ENCODE measurements at places on chromosomes 16 and 17.

- DNase-seq: no peak
Observed at GRCh38 chr17:30196504-30196903, 39.0 kb downstream of the SLC6A4 start.

- DNase-seq: no peak
Observed at GRCh38 chr16:84730406-84731106, 30.8 kb downstream of the USP10 start.

DNA sequence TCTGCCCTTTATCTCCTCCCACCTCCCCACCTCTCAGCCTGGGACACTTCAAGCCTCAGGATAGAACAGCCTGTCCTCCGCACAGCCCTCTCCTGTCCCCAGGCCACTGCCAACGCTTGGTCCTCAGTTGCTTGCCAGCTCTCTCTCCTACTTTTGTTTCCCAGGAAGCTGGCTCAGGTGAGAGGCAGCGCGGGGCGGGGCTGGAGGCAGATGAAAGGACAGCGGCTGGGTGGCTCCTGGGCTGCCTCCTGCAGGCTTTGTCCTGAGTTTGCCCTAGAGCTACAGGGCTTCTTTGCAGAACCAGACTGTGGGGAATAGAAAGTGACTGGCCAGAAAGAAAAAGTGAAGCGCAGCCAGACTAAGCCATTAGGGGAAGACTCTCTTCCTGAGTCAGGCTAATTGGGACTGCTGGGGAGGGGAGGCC is 48.2 kb upstream of the CDC42EP4 start:
- no peak for DNase-seq

GRCh38 chr17:40646791-40647623 is 611 bp downstream of the SMARCE1 start:
- no peak for DNase-seq

- DNase-seq: no peak
Observed at GRCh38 chr17:17844079-17844478, 7.3 kb upstream of the SREBF1 start.

GRCh38 chr17:64300699-64300965 is 37.6 kb upstream of the TEX2 start:
- no peak for DNase-seq

GRCh38 chr16:25730396-25730795 is 38.6 kb downstream of the HS3ST4 start:
- DNase-seq: no peak

- no peak for DNase-seq
Observed at GRCh38 chr16:46747777-46748651, at the start of gene MYLK3. Gene MYLK3 (minus strand): TSS chr16:46748344. CDS start chr16:46748193, 151 bp downstream.

- DNase-seq: no peak
Observed at GRCh38 chr17:75565066-75565465, 22.5 kb upstream of the MYO15B start.

DNA sequence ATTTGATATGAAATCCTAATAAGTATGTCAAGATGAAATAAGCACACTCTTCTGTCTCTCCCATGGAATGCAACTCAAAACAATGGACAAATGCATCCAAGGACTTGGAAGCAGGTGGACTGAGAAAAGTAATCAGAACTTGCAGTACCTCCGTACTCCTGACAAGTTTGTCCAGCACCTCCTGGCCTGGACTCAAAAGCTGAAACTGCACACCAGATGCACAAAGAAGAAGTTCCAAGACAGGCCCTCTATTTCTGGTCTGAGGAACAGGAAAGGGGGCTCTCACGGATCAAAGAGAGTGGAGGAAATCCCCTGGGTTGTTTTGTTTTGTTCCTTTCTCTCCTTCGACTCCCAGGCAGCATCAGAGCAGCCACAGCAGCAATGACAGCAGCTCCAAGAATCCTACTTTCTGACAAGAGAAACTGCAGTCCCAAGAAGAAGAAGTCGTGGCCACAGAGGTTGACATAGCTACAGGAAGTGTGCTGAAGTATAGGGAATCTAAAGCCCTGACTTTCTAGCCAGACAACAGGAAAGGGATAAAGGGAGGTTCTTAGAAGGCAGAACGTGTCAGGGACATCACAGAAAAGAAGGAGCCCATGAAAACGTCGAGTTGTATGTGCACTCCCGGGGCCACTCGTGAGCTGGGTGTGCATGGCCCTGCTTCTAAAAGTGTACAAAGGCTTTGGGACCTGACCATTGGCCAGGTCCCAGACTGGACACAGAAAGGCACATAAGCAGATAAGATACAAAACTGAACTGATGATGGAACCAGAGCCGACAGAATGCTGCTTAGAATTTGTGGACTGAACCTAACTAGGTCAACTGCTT is 29.3 kb downstream of the AKAP10 start:
- no peak for DNase-seq

DNA sequence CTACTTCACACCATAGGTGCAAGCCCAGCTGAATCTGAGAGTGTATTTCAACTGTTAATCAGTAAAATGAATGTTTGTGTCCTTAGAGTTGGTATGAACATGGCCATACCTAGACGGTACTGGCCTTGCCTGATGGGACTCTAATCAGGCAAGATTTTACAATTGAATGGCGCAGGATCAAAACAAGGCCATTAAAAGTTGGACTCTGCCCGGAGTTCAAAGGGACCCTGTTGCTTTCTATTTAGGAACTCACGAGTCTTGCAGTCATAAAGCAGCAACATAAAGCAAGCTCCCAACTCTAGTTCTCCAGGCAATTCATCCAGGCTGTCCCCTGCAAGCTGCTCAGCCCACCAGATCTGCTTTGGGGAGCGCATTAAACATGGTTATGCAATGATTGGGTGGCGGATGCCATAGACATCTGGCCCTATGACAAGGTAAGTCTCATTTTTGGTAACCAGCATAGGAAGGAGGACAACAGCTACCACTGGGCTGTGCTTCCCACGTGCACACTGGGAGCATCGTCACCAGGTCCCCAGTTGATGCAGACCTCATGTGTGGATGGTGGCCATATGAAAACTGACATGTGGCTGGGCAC is 8.8 kb downstream of the TMEM186 start:
- no peak for DNase-seq

DNA sequence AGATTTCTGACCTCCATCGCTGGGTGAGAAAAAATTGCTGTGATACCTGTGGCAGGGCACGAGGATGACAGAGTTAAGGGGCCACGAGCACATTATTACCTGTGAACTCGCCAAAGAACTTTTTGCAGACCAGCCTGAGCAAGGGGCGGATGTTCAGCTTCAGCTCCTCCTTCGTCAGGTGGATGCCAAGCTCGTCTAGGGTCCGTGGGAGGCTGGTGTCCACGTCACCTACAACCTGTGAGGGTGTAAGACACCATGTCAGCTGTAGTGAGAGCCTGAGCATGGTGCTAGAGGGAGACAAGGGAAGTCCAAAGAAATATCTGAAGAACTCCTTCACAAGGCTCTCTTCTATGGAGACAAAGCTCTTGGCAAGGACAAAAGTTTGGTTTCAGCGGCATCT is 17.1 kb downstream of the HIGD1B start:
- DNase-seq: no peak

DNA sequence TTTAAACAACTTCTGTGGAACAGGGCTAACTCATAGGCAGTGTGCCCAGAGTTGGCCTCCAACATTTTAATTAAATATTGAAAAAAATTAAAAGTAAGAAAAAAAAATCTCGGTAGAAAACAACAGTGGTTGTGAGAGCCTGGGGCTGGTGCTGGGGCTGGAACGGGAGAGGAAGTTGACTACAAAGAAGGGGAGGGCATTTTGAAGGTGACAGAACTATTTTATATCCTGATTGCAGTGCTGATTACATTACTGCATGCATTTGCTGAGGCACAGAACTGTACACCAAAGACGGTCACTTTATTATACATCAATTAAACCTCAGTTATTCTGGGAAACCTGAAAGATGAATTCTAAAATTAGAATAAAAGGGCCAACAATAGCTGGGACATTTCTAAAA is 142.5 kb downstream of the PARN start:
- no peak for DNase-seq

GRCh38 chr17:37478187-37478586 is 11.5 kb upstream of the DUSP14 start:
- DNase-seq: no peak

- no peak for DNase-seq
Observed at GRCh38 chr16:79066561-79066960, 534.0 kb downstream of the MAF start.

DNA sequence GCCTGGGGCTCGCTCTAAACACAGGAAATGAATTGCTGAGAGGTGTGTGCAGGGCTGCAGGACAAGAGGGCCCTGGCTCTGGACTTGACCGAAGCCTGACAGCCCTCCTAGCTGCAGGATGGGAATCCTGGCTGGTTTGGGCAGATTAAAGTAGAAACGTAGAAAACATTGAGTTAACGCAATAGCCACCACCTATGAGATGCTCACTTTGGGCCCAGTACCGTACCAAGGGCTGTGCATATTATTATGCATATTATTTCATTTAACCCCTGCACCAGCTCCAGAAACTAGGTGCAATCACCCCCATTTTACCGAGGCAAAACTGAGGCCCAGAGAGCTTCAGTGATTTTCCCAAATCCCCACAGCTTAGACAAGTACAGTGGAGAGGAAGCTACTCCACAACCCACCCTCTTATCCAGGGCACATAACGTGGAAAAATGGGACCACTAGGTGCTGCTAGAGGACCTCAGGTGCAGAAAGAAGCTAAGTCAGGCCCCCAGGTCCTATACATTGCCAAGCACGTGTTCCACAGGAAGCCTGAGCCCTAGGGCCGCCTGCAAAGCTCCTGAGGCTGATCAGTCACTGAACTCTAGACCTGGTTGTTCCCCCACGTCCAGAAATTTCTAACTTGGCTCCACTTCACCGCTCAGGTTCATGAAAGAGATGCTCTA is 79.2 kb downstream of the MYH11 start:
- no peak for DNase-seq

DNA sequence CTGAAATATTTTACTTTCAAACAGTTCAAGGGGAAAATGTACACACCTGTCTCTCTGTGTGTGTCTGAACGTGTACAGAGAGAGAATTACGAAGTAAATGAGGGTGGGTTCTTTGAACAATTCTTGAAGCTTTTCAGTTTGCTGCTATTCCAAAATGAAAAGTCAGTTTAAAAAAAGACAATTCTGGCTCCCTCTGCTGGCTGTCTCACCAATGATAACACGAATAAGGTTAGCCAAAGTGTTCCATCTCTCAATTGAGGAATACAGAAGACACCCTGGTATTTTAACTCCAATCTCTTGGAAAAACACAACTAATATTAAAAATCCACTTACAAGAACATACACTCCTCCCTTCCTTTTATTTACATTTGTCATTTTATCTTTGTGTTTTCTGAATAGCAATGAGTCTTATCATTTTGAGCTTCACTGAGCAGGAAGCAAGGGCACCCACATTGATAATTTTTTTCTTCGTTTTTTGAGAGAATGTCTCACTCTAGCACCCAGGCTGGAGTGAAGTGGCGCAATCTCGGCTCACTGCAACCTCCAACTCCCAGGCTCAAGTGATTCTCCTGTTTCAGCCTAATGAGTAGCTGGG is 20.5 kb downstream of the EFTUD2 start:
- peak; percentile 22 for DNase-seq

DNA sequence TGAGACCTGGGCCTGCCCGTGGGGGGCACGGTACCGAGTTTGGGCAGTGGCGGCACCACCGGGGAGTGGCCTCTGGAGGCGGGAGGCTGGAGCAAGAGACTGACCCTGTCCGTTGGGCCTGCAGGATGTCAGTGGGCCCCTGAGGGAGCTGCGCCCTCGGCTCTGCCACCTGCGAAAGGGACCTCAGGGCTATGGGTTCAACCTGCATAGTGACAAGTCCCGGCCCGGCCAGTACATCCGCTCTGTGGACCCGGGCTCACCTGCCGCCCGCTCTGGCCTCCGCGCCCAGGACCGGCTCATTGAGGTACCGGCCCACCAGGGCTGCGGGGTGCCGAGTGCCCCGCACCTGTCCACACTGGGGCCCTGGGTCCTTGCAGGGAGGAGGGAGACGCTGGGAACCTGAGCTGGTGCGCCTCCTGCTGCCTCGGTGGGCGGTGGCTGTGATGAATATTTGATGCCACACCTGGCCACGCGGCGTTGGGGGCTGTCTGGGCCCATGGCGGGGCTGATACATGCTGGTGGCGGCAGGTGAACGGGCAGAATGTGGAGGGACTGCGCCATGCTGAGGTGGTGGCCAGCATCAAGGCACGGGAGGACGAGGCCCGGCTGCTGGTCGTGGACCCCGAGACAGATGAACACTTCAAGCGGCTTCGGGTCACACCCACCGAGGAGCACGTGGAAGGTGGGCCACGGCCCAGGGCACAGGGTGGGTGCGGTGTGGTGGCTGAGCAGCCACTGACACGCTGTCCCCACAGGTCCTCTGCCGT is 9.7 kb downstream of the NHERF2 start:
- DNase-seq: no peak

GRCh38 chr17:64622931-64623654 is 39.0 kb downstream of the SMURF2 start:
- DNase-seq: no peak

DNA sequence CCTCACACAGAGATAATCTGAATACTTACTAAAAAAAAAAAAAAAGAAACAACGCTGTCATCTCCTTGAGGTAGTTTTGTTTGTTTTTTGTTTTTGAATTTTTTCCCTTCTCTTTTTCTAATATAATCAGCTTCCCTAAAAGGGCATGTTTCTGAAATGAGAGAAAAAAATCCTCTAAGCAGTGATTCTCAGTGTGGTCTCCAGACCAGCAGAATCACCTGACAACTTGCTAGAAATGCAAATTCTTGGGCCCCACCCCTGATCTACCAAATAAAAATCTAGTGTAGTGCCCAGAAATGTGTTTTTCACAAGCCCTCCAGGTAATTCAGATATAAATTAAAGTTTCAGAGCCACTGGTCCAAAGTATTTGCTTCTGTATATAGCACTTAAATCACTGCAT is 65.4 kb downstream of the SSH2 start:
- DNase-seq: no peak

DNA sequence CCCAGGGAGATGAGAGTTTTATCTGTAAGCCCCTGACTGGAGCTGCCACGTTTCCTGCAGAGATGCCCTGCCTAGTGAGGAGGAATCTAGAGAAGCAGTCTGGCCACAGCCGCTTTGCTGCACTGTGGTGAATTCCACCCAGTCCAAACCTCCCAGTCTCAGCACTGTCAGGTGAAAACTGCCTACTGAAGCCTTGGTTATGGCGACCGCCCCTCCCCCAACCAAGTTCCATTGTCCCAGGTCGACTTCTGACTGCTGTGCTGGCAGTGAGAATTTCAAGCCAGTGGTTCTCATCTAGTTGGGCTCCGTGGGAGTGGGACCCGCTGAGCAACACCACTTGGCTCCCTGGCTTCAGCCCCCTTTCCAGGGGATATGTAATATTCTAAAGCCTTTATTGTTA is 10.2 kb upstream of the LYZL6 start:
- no peak for DNase-seq

- DNase-seq: peak; percentile 75
Observed at GRCh38 chr17:81519284-81520020, 6.9 kb upstream of the ACTG1 start.

GRCh38 chr16:24204150-24204665 is 51.9 kb upstream of the CACNG3 start:
- DNase-seq: no peak

GRCh38 chr17:80855948-80856862 is 135.4 kb upstream of the CHMP6 start:
- DNase-seq: peak; percentile 68

GRCh38 chr16:30010844-30011713 is at the start of gene DOC2A:
Gene DOC2A (minus strand): TSS chr16:30011027. CDS start chr16:30010222, 805 bp downstream.
- DNase-seq: peak; percentile 35

Measured in activated CD4-positive, alpha-beta T cell treated with anti-CD3 and anti-CD28 coated beads, Interleukin-2, amount 50 U/mL, for 1 hour (primary cell).